ENCODE measurements at places on chromosomes 13 and 19. TPM values are rescaled to one million over a fixed set of nuclear protein-coding genes. Genes with fewer than 3 reads are reported as not detected.
A peak's percentile ranks its signal among the peaks of the same experiment; 100 is the strongest.

The FAM124A gene
- not detected for total RNA-seq

The SLC25A15 gene
- 18.5 TPM for total RNA-seq

DNA sequence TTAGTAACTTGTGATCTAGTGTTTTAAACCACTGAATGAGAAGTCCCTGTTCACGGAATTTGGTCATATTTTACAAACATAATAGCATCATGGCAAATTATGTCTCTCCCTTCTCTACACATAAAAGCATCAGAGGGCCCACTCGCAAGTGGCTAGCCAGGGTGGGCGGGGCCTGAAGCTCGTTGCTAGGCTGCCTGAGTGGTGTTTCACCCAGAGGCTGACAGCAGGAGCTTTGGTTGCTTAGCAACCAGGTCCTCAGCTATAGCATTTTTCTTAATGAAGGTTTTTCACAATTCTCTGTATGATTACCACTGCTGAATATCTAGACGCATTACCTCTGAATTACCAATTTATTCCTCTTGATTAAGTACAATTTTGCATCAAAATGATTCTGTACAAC is 126.5 kb downstream of the NALCN start:
- no peak for DNase-seq
- no peaks in the 10 kb centered on the region for H3K36me3 ChIP-seq
- H3K27ac ChIP-seq = no peak overlapping the region
- H3K4me1 ChIP-seq = no peaks in the 10 kb centered on the region

GRCh38 chr13:51921790-51922740 is 60.3 kb downstream of the CCDC70 start:
- no peak overlapping the region for H3K27ac ChIP-seq
- H3K4me1 ChIP-seq = no peaks in the 10 kb centered on the region
- no peaks in the 10 kb centered on the region for H3K36me3 ChIP-seq
- DNase-seq = no peak
- no peak overlapping the region for H3K4me3 ChIP-seq
- peaks cover 21% of the 10 kb centered on the region for H3K27me3 ChIP-seq

DNA sequence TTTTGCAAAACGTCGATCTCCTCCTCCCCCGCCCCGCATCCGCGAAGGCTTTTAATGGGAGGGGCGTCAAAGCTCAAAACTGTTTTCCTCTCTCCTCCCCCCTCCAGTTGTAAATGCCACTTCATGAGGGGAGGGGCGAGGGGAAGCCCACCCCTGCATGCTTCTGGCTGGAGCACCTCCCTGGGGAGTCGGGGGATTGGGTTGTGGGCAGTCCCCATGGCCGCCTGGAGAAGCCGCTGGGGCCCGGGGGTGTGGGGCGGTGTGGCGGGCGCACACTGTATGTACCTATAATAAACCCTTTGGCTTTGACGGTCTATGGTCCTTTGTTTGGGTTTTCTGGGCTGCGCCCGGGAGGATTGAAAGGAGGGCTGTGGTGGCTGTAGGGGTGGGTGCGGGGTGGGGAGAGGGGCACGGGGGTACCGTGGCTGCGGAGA is 505 bp upstream of the SHKBP1 start:
- no peak for DNase-seq
- H3K27me3 ChIP-seq = no peaks in the 10 kb centered on the region
- H3K27ac ChIP-seq = no peak overlapping the region

GRCh38 chr13:25233861-25234260 is 53.4 kb downstream of the MTMR6 start:
- H3K27me3 ChIP-seq = no peaks in the 10 kb centered on the region
- H3K27ac ChIP-seq = no peak overlapping the region
- no peak overlapping the region for H3K4me3 ChIP-seq
- no peak for DNase-seq
- H3K36me3 ChIP-seq = no peaks in the 10 kb centered on the region
- peaks cover 8% of the 10 kb centered on the region for H3K4me1 ChIP-seq

DNA sequence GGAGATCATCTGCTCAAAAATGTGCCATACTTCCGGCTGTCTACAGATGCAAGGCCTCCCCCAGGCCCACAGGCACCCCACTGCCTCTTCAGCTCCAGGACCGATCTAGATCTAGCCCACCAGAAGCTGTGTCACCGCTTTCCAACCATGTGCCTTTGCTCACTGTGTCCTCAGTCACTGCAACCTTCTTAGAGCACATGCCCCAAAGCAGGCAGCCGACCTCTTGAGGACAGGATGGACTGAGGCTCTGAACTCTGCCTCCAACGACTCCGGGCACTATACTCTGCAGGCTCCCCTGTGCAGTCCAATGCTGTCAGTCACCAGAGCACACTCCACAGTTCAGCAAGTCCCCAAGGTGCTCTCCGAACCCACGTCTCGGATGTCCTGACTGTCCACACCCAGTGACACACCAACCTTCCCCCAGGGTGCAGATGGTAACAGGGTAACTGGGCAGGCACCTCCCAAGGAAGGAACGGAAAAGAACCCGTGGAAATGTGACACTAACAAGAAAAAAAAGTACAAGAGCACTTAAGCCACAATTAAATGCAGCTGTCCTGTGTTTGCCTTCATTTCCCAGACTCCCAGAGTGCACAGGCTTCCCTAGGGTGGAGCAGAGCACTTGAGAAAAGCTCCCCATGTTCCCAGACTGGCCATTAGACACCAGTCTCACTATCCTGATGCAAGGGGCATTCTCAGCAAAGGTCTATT is 4.8 kb downstream of the STK24 start:
- peak overlapping the region; percentile 87 for H3K4me3 ChIP-seq
- H3K4me1 ChIP-seq = peaks cover 31% of the 10 kb centered on the region
- DNase-seq = no peak
- no peaks in the 10 kb centered on the region for H3K36me3 ChIP-seq
